ENCODE measurements at places on chromosomes 7 and 10.

DNA sequence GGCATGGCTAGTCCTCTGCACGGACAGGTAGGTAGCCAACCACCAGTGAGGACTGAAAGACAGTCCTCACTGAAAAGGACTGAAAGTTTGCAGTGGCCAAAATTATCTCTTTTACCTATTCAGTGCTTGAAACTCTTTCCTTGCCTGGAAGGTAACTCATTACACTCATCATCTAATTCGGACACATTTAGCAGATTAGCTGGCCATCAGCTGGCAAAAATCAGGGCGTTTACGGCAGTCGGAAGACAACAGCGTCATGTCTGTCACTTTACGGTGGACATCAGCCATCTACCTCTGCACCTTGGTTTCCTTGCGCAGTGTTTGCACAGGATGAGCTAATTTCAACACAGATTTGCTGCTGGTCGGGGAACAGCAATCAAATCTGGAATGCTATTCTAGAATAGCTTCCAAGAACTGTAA, 740 bp downstream of the ANXA7 start:
- DNase-seq = peak; percentile 18

GRCh38 chr10:8059191-8059936, 4.9 kb downstream of the GATA3 start:
- no peak for DNase-seq

DNA sequence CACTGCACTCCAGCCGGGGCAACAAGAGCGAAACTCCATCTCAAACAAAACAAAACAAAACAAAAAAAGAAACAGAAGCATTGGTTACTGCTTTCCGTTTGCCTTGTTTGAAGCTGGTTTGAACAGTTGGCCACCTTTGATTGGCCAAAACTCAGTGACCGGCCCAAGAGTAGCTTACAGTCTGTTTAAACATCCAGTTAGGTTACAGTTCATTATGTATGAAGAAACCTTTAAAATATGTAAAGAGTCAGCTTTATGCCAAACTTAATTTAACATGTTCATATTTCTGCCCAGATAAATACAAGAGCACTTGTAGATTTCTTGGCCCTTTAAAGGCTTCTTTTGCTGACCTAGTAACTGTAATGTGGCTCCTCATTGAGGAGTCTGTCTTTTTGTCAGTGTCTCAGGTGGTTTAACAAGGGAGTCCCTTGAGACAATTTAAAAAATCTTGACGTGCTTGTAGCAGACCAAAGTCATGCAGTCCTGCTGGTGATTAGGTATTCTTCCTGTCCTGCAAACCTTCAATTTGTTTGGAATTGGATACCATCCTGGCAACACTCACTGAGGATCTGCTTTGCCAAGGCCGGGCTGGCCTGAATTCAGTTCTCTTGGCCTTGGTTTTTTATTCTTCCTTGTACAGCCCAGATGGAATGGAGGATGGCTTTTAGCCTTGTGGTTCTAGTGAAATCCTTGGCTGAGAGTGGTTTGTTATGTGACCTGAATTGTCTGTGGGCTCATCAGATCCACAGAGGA, 128.9 kb downstream of the PLXDC2 start:
- DNase-seq = no peak

GRCh38 chr7:36597090-36597773, 127.1 kb downstream of the AOAH start:
- DNase-seq = no peak

GRCh38 chr10:10829576-10829975, 188.1 kb upstream of the CELF2 start:
- DNase-seq = no peak

GRCh38 chr10:2049560-2049959, 312.2 kb upstream of the ADARB2 start:
- no peak for DNase-seq

DNA sequence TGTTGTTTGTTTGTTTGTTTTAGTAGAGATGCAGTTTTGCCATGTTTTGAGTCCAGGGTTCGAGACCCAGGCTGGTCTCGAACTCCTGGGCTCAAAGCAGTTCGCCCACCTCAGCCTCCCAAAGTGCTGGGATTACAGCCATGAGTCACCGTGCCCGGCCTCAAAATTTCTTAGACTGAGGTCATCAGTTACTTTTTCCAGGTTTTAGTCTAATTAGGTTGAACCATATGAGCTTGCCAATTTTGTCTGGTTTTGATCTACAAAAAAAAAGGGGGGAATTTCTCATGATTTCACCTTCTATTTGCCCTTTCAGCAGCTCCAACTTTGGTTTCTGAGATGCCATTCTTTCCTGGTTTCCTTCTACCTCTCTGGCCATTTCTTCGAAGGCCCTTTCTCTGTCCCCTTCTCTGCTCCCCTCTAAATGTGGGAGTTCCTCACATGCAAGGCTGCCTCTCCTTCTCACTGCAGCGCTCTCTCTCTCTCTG, 5.5 kb downstream of the CUEDC2 start:
- no peak for DNase-seq

DNA sequence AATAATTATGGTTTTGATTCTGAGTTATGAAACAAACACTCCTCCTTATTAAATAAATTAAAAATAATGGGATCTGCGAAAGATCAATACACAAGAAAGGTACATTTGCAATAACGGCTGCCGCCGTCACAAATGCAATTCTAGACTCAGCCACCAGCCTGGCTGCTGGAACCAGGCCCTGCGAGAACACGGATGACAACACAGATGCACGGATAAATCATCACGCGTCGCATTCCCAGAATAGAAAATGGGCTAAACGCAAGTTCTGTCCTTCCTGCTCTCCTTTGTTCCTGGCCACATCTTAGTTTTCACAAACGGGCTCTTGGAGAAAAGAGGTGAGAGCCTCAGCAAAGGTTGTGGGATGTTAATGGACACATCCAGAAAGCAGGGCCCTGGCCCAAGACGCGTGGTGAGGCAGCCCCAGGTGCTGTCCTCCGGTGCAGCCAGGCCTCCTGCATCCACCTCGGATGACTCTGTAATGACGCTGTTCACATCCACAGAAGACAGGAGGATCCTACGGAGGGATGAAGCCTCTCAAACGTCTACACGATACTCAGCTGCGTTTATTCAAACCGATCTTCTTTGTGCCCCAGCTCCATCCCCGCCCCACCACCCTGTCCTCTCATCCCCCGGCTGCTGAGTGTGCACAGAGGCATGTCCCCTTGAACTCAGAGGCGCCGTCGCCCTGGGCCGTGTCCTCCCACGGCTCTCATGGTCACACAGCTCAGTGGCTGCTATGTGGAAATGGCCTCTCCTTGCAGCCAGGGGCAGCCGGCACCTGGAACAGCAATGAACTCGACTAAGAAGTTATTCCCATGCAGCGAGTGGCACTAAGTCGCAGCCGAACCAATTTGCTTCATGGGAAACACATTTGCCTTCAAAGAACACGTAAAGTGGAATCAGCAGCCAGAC, 197.9 kb downstream of the PTPRN2 start:
- DNase-seq = no peak

DNA sequence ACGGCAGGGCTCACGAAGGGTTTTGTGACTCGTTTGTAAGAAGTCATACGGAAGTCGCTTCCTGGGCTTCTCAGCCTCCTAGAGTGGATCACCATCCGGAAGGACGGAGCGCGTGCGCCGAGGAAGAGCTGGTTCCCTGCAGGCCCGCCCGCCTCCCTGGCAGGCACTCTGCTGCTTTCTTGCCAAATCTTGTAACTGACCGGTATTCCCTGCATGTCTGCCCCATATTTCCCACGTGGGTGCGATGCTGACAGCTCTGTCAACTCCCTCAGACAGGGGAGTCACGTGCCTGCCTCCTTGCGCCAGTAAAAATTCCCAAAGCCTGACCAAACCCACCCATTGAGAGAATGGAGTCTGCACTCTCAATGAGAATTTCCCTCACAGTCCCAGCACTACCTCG, 12.7 kb downstream of the SHH start:
- DNase-seq = no peak

GRCh38 chr7:158950914-158951635, 94.7 kb downstream of the DYNC2I1 start:
- no peak for DNase-seq

DNA sequence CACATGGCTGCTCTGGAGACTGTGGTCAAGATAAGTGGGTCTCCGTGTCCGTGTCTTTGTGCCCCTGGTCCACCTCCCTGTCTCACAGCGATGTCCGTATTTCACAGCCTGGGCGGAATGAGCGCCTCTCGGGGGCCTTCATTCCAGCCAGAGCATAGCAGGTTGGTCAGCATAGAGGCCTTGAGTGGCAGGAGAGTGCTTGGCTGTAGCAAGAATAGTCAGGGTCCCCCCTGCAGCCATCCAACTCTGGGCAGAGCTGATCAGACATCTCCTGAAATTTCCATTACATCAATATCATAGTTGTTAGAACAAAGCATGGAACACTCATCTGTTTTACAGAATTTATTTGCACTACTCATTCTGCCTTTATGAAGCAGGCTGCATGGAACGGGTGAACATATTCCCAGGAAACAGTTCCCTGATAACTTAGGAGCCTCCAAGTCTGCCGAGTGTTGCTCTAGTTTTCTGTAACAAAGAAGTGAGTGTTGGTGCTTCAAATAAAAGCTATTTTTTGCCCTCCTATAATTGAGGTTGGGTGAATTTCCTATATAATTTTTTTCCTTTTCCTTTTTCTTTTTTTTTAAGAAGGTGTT, 255.3 kb downstream of the INHBA start:
- no peak for DNase-seq

Data from glutamatergic neuron (in vitro differentiated cells).